ENCODE measurements at places on chromosomes 3 and 15.

DNA sequence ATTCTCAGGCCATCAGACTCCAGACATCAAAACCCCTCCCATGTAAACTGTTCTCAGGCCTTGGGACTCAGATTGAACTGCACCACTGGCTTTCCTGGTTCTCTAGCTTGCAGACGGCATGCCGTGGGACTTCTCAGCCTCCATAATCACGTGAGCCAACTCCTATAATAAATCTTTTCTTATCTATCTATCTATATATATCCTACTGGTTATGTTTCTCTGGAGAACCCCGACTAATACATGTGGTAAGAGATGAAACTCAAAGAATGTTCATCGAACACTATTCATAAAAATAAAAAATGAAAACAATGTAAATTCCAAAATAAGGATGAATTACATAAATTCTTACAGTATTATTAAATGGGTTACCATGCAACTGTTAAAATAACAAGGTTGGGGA lies 84.5 kb upstream of the NTRK3 start:
- no peak for DNase-seq

DNA sequence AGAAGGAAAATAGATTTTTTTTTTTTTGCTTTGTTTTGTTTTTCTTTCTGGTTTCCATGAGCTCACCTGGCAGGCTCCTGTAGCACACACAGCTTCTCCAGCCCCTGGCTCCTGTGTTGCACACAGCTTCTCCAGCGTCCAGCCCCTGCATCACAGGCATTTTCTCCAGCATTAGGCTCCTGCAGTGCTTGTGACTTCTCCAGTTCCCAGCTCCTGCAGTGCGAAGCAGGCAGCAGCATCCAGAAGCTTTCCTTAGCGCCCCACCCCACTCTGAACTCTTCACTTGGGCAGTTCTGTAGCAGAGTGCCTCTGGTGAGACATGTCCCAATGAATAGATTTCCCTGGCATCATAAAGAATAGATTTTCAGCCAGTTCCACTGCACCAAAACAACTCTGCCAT lies 5.5 kb upstream of the CCDC39 start:
- no peak for DNase-seq

- no peak for DNase-seq
Observed at GRCh38 chr15:23866832-23867231, 179.7 kb upstream of the NDN start.

DNA sequence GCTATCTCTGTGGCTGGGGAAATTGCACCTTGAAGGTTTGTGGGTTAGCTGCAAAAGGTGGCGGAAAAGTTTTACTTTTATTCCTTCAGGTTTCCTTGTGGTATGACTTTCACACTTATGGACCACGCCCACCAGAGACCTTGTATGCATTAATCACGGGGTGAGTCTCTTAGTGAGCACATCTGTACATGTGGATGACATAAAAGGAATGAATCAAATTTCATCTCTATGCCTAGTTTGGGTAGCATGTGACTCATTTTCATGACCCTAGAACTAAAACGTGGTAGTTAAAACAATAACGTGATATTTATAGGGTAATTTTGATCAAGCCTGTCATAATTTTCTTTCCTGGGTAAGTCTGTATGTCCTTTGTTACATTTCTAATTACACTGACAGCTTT lies 141.7 kb downstream of the PDCD6IP start:
- peak; percentile 16 for DNase-seq

DNA sequence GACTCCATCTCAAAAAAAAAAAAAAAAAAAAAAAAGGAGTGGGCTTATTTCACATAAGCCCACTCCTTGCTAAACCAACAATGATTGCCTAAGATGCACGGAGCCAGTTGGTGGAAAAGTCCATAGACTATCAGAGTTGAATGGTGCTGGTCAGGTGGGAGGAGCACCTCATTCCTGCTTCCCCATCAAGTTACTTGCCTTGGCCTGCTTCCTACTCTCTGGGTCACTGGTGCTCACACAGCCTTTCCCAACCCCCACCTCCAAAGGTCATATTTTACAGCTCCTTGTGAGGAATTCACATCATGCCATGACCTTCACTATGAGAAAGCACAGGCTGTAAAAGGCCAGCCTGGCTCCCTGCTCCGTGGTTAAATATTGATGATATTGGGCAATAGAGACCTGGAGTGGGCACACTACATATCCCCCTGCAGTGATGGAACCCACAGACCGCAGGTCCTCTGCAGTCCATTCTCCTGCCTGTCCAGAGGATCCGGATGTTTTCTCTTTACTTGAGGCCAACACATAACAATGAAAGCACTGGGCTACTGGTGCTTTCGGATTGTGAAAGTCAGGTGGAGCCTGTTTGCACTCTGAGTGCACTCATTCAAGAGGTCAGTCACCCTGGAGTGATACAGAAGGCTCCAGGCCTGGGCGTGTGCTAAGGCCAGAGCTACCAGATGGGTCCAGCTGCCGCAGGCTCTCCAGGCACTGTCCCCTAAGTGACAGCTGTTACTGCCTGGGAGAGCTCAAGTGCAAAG lies at the start of gene SLC51B:
Gene SLC51B (plus strand): TSS at position 664 of the 758 bp plus-strand sequence. CDS start 4,618 bp downstream, outside the sequence.
- DNase-seq, result no peak

- no peak for DNase-seq
Observed at GRCh38 chr3:134279466-134279865, 28.8 kb upstream of the RYK start.

GRCh38 chr3:24020036-24020691 lies 75.1 kb downstream of the NR1D2 start:
- DNase-seq, result no peak

DNA sequence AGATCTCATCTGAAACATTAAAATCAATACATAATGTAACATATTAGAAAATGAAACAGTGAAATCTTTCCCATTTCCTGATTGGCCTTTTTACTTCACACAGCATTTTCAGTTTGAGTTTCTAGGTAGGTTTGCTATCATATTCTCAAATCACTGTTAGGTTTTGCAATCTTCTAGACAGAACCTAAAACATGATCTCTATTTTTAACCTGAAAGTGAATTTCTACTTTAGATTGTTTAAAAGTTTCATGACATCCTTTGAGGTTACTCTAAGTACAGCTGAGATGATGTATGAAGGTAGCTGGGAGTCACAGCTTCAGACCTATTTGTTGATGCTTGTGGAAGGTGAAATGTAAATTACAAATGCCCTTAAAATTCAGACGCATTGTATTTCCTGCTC lies 118.4 kb upstream of the GPR149 start:
- no peak for DNase-seq
